ENCODE measurements at places on chromosomes 13 and 19. TPM values are rescaled to one million over a fixed set of nuclear protein-coding genes. Genes with fewer than 3 reads are reported as not detected.

GRCh38 chr13:20064128-20064527 lies 96.7 kb downstream of the GJA3 start:
- no peak for DNase-seq

DNA sequence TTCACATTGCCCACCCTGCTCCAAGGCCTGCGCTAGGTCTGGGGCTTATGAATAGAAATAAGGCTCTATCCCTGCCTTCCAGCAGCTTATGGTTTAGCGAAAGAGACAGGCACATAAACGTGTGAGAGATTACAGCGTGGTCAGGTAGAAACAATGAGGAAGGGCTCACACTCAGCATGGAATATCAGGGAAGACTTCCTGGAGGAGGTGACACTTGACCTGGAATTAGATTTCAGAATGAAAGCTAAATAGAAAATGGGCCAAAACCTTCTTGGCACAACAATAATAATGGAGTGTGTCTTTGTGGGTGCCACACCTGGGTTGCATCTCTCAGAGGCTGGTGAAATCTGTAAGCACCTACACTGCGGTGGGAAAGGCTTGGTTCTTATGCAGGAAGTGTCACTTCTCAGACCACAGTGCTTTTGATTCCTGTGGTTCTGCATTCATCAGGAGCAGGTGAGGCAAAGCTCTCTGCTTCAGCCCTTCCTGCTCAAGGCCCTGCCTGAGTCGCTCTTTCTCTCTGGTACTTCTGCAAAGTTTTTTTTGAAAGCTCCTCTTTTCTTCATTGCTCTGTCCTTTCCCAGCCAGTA lies 430.3 kb downstream of the ZNF536 start:
- no peak for DNase-seq

The RHPN2 gene
- polyA plus RNA-seq, result 1.1 TPM

DNA sequence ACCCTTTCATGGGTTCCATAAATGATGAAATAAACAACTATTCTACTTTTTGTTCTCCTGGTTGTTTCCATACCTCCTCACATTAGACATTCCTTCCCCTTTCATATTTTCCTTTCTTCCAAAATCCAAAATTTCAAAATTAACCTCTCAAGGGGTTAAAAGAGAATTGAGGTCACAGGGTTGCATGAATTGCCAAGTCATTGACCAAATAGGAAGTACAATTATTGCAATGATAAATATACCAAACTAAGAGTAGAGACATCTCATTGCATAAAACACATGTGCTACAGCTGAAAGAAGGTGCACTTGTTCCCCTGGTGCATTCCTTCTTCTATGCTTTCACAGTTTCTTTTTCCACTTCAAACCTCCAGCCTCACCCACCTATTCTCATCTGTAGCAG lies 136.1 kb downstream of the KCTD12 start:
- no peak for DNase-seq

- no peak for DNase-seq
Measured at GRCh38 chr13:79051472-79051871, 354.6 kb downstream of the RBM26 start.

GRCh38 chr13:23344931-23345595 lies 88.4 kb downstream of the SACS start:
- no peak for DNase-seq

GRCh38 chr13:44244288-44244687 lies 129.3 kb upstream of the SERP2 start:
- no peak for DNase-seq

The OR10H1 gene
- polyA plus RNA-seq, result not detected

DNA sequence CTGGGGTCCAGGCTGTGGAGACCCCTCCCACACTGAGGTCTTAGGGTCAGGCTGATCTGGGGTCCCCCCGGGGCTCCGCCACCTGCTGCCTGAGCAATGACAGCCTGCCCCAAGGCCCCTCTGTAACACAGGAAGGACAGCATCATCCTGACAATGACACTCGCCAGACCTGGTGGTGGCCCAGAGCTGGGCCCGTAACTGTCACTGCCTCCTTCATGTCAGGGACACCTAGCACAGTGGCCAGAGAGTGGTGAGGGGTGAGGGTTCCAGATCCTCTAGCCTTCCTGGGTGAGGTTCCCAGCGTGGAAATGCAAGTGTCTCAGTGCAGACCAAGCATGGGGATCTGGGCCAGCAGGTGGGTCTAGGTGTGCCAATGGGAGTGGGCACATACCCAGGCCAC lies 27.8 kb downstream of the OPA3 start:
- no peak for DNase-seq

The ZNF529 gene
- polyA plus RNA-seq, result 5.4 TPM

GRCh38 chr19:14033946-14034345 lies 2.4 kb downstream of the IL27RA start:
- no peak for DNase-seq

The UBL3 gene
- 43.8 TPM for polyA plus RNA-seq

DNA sequence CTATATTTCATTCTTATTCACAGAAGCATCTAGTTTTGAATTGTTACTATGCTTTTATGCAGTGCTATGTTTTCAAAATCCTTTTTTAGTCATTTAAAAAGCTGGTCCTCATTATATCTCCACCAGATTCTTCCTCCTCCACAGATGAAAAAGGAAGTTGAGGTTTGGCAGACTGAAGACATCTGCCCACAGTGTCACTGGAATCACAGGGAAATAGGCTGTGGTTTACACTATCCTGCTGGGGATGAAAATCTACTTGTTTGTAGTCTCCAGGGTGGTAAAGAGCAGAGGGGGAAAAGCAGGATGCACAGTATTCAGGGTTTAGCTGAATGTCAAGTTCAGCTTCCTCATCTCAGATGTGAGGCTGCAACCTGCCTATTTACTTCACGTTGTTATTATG lies 351.2 kb downstream of the DNAJC15 start:
- no peak for DNase-seq

DNA sequence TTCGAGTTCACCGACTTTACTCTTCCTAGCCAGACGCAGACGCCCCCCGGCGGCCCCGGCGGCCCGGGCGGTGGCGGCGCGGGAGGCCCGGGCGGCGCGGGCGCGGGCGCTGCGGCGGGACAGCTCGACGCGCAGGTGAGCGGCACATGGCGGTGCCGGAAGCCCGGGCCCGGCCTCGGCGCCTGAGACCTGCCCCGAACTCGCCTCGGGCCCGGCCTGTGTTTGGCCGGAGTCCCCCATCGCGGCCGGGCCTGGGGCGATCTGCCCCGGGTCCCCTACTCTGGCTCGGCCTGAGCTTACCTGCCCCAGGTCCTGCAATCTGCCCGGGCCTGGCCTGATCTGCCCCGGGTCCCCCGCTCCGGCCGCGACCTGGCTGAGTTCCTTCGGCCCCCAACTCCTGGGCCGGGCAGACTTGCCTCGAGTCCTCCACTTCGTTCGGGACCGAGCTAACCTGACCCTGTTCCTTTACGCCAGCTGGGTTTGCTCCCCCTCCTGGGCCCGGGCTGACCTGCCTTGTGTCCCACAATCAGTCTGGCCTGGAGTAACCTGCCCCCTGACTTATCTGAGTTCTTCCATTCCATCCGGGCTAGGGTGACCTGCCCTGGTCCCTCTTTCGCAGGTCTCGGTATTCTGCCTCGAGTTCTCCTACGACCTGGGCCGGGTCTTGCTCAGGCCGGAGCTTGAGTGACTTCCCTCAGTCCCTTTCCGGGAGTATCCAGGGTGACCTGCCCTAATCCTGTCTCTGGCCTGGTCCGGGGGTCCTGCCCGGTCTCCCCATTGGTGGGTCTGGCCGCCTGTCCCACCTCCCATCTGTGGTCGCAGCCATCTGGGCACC lies 764 bp downstream of the UPF1 start:
- DNase-seq, result no peak

GRCh38 chr19:29268103-29268502 lies 55.2 kb upstream of the UQCRFS1 start:
- no peak for DNase-seq

DNA sequence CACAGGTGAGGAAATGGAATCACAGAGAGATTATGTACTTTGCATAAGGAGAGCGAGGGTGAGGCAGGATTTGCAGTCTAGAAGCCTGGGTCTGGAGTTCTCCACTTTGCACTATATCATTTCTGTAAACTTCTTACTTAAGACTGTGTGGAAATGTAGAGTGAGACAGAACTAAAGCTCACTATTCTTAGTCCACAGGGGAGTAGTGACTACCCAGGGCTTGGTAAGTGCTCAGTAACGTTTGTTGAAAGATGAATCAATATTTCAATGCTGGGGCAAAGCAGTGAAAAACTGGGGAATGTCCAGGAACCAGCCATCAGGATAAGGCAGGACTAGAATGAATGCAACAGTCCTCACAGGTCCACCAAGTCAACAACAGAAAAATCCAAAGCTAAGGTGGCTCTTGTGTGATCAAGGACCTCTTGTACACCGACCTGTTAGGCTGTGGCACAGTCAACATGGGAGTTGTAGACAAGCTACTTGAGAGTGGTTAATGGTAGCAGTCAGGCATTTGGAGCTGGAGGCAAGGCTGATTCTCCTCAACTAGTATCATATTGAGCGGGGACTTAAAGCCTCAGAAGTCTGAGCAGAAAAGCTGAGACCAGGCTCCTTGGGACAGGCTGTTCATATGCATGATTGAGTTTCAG lies 929 bp upstream of the TNFSF13B start:
- no peak for DNase-seq

GRCh38 chr13:39186205-39186875 lies 148.1 kb downstream of the NHLRC3 start:
- no peak for DNase-seq

DNA sequence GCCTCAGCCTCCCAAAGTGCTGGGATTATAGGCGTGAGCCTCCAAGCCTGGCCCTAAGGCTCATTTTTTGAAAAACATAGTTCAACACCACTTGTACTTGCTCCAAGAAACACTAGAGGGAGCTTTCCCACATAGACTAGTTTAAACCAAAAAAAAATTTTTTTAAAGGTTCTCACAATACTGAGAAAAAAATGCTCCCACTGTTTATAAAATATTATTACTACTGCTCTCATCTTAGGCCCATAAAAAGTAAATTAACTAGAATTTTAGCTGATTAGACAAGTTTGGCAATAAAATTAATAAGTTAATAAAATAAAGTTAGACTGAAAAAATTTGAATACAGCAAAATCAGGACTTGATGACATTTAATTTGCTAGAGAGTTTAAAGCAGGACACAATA lies 109.5 kb downstream of the TBC1D4 start:
- DNase-seq, result no peak

GRCh38 chr19:17602872-17603510 lies 47.5 kb downstream of the COLGALT1 start:
- DNase-seq, result no peak

The WDR88 gene
- polyA plus RNA-seq, result 0.06 TPM

GRCh38 chr13:113735194-113735593 lies 23.8 kb upstream of the TMEM255B start:
- no peak for DNase-seq

- DNase-seq, result no peak
Measured at GRCh38 chr13:109131698-109132257, 502.4 kb downstream of the MYO16 start.

DNA sequence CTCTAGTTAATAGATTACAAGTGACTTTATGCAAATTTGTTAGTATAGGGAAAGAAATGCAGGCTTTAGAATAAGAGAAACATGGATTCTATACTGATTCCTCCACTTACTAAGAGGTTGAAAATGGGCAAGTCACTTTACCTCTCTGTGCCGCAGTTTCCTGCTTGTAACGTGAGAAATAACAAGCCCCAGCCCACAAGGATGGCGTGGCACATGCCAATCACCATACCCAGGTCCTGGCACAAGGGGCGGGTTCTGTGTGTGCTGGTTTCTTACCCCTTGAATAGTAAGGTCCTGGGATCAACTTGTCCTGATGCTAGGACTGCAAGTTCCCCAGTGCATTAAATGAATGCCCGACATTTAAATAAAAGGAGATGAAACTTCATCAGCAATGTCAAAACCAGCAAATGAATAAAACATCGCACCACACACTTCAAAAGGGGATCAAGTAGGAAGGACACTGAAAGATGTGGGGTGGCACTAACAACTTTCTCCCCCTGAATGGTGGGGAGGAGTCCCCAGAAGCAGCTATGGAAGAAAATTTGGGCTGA lies 7.9 kb upstream of the SIGLEC9 start:
- no peak for DNase-seq

DNA sequence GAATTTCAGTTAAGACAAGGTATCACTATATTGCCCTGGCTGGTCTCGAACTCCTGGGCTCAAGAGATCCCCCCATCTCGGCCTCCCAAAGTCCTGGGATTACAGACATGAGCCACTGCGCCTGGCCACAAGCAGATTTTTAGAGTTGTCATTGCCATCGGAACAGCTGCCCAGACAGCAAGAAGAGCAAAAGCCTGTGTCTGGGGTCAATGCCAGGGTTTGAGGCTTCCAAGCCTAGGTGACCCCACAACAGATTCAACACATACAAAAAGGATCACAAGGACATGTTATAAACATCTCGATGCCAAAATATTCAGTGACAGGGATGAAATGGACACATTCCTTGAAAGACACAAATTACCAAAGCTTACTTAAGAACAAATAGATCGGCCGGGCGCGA lies 40.1 kb upstream of the KLF2 start:
- no peak for DNase-seq

DNA sequence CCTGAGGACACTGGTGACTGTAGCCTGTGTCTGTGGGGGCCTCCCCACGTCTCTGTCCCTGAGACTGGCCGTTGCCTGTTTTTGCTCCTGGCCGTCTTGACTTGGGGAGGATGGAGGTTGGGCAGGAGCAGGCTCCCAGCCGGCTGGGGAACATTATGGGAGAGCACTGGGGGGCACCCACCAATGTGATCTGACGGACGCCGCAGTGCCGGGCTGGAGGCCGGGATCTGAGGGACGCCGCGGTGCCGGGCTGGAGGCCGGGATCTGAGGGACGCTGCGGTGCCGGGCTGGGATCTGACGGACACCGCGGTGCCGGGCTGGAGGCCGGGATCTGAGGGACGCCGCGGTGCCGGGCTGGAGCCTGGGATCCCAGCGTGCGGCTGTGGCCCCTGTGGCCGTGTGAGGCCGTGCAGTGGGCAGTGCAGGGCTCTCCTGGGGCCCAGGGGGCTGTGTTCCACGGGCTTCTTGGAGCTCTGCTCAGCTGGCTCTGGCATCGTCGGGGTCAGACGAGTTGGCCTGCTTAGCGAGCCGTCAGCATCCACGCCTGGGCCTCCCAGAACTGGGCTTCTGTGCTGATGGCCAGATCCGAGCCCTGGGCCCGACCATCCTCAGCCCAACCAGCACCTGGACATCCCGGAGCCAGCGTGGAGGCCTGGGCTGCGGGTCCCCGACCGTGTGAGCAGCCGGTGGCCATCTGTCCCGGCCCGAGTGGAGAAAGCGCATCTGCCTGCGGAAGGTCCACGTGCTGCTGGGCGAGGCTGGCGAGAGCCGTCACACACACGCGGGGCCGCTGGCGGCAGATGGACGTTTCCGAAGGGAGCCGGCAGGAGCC lies 45.8 kb downstream of the GAS6 start:
- no peak for DNase-seq

The SIGLEC6 gene
- not detected for polyA plus RNA-seq

GRCh38 chr13:95564091-95564490 lies 11.6 kb downstream of the CLDN10 start:
- DNase-seq, result no peak

The TBXA2R gene
- 0.52 TPM for polyA plus RNA-seq

The TNFSF13B gene
- 0.48 TPM for polyA plus RNA-seq

The COL4A2 gene
- polyA plus RNA-seq, result 25.8 TPM

DNA sequence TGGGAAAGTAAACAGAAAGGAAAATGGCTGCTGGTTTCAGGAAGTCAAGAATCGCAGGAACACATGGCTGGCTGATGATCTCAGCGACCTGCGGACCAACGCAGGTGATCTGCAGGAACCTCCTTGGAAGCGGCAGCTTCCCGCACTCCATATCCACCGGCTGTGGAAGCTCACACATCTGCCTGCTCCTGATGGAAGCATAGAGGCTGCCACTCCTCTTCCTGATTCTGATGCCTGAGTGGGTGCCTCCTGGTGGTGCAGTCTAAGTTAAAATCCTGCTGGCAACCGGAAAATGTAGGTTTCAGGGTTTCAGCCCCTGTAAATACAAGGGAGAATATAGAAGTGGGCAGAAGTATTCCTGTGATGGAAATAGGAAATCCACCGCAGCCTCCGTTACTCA lies 75.5 kb downstream of the TNFSF13B start:
- DNase-seq, result no peak
